Esophagus squamous epithelium (tissue), 5 donors: ENCODE measurements at places on chromosomes 16 and 17. TPM values are rescaled to one million over a fixed set of nuclear protein-coding genes. Genes with fewer than 3 reads are reported as not detected.

DNA sequence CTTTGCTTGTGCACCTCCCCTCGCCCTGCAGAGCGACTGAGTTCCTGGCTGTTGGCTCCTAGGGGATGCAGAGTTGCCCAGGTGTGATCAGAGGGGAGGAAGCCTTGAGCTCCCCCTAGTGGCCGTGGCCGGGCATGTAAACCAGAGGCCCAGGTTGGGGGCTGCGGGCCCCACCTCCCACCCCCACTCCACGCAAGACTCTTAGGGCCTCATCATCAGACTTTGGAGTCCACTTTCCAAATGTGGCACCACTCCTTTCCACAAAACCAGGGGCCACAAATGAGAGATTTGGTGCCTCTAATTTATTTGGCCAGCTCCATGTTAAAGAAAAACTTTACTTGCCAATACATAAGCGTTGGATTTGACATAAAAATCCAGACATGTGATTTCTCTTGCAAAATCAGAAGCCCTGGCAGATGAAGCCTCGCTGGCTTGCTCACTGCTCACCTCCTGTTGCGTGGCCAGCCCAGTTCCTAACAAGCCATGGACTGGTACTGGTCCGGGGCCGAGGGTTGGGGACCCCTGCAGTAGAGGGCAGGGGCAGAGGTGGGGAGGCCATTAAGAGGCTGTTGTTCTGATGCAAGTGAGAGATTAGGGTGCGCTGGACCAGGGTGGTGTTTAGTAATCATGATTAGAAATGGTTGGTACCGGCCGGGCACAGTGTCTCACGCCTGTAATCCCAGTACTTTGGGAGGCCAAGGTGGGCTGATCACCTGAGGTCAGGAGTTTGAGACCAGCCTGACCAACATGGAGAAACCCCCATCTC, 28.7 kb upstream of the GAS7 start:
- DNase-seq, result no peak

- DNase-seq, result no peak
Measured at GRCh38 chr16:86533767-86534351, 21.2 kb downstream of the MTHFSD start.

Gene TP53TG3D
- total RNA-seq, result not detected

Gene PFAS
- total RNA-seq, result 18.5 TPM

DNA sequence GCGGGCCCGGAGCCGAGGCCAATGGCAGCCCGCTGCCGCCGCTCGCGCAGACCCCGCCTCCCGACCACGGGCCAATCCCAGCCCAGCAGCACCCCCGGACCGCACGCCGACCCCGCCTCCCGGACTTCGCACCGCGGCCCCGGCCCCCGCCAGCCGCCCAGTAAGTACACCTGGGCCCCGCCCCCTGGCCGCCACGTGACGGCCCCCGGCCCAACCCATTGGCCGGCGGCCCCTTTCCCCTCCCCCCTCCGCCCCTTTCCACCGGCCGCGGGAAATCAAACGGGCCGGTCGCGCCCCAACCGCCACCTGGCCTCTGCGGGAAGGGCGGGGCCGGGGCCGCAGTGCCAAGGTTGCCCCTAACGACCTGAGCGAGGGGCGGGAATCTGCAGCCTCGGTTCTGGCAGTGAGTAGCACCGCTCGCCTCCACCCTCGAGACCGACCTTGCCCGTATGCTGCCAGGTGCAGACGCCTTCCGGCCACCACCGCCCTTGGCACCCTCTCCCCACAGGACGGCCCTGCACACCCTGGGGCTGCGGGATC, at the start of gene YBX2:
TSS of gene YBX2 (minus strand) at position 26 of the 540 bp plus-strand sequence. CDS start 139 bp downstream, outside the sequence.
- DNase-seq, result no peak

- no peak for DNase-seq
Measured at GRCh38 chr17:45021607-45022287, 29.7 kb downstream of the DCAKD start.

Gene OR1F1
- total RNA-seq, result not detected

DNA sequence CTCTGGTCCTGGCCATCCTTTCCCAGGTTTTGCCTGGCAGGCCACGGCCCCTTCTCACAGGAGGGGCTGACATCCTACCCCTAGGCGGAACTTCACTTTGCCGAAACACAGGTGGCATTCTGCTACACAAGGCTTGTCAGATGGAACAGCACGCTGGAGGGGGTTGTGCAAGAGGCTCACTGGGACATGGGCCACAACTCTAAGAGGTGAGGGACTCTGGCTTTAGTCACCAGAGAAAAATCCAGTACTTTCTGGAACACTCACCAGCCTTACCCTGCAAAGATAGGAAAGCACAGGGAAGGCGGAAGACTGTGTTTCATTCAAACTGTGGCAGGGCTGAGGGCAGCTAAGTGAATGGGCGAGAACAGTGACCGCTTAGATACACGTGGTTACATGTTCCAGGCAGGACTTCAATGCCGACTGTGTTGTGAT, 18.3 kb downstream of the CDC42EP4 start:
- DNase-seq, result no peak

DNA sequence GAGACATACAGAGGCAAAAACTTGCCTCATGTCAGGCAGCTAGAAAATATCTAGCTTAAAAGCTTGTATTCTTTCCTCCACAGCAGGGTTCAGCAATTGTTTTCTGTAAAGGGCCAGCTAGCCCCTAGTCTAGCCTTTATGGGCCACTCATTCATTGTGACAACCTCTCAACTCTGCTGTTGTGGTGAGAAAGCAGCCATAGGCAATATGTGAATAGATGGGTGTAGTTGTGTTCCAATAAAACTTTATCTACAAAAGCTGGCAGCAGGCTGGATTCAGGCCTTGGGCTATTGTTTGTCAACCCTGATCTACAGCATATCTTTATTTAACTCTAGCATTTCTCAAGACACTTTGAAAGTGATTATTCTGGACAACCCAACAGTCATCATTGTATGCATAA, 46.4 kb upstream of the CDYL2 start:
- no peak for DNase-seq

Gene GAS7
- total RNA-seq, result 35.4 TPM

Gene KREMEN2
- total RNA-seq, result 2.1 TPM

DNA sequence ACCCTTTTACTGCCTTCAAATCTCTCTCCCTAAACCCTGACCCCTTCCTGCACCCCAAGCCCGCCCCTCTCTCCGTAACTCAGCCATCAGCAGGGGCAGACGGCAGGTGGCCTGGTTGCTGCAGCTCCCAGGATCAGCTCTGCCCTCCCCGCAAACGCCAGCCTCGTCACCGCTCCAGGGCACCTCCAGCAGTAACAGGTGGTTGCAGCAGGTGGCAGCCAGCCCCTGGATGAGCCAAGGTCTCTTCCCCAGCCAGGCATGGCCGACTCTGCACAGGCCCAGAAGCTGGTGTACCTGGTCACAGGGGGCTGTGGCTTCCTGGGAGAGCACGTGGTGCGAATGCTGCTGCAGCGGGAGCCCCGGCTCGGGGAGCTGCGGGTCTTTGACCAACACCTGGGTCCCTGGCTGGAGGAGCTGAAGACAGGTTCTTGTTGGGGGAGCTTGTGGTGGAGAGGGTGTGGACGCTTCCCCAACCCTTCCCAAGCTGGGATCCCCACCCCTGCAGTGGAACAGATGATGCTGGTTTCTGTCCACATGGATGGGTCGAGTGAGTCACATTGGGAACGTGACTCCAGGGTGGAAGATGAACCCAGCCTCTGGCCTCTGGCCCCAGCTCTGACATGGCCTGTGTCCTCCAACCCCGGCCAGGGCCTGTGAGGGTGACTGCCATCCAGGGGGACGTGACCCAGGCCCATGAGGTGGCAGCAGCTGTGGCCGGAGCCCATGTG, 558 bp downstream of the HSD3B7 start:
- DNase-seq, result no peak

Gene CCL5
- 3.5 TPM for total RNA-seq

DNA sequence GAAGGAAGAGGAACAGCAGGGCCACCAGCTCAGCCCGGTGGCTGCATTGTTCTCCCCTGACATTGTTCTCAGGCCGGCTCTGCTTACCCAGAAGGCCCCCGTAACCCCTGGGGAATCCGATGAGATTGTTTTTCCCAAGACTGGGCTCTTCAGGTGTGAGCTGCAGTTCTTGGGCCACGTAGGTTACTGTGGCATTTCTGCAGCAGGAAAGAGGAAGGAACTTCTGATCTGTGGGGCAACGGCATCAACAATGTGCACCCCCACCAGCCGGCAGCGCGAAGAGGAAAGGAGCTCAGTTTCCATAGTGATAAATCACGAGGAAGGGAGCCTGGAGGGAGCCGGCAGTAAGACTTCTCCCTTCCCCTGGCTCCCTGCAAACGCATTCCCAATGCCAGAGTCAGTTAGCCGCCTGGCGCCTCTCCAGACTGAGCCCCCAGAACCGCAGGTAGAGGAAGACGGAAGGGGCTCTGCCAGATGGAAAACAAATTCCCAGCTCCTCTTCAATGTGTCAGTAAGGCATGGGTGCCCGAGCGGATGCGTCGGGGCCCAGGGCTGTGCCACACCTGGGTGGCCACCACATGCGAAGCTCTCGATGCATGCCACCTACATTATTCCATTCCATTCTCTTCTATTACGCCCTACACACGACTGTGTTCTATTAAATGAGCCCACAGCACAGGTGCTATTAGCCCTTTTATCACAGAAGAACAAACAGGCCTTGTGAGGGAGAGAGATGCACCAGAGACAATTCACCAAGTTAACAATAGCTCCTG, 21.5 kb upstream of the PECAM1 start:
- no peak for DNase-seq
